ENCODE measurements at places on chromosomes 3 and 15.
A peak's percentile ranks its signal among the peaks of the same experiment; 100 is the strongest.

GRCh38 chr15:81024265-81024872 is 23.6 kb downstream of the TLNRD1 start:
- DNase-seq = no peak

DNA sequence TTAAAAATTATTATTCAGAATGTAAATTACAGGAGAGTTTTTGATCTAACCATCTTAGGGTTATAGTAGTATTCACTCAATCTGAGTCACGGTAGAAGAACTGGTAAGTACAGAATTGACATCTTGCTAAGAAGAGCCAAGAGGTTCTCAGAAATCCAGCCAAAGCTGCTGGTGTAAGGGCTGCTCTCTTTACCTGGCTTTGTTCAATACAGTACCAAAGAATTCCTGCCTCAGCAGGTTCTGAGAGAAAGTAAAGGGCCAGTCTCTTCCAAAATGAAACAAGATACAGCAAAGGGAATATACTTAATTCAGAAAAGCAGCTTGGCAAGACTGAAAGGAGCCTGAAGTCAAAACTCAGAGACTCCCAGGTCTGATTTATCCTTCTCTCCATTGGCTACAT is 193.1 kb downstream of the TNIK start:
- DNase-seq = no peak

DNA sequence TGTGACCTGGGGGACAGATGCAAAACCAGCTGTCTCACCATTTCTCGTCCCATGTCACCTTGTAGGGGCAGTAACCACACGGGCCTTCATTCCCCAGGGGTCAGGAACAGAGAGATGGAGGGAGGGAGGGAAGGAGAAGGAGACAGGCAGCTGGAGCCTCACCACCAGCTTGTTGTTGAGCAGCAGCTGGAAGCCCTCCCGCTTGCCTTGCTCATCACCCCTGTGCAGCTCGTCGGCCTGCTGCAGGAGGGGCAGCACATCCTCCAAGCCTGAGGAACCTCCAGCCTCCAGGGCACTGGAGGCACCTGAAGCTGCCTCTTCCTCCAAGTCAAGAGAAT is 10.3 kb downstream of the RMDN3 start:
- DNase-seq = no peak

GRCh38 chr3:480070-480469 is 283.5 kb downstream of the CHL1 start:
- DNase-seq = no peak

- DNase-seq = no peak
Observed at GRCh38 chr15:68385671-68386586, 46.0 kb downstream of the ITGA11 start.

DNA sequence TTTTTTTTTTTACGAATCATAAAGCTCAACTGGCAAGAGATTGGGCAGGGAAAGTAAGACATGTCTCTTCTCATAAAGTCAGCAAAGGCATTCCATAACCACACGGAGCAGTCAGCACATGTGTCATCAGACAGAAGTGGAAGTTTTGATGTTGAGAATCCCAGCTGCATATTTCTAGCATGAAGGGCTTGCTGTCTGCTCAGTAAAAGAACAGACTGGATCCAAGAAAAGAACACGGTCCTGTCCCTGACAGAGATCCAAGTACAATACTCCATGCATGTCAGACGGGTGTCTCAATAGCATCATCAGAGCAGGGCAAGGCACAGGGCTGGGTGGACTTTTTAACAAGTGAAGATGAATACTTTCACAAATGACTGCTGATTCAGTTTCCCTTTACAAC is 38.2 kb downstream of the ABI3BP start:
- no peak for DNase-seq

- DNase-seq = no peak
Observed at GRCh38 chr15:48119277-48119676, 1.5 kb upstream of the SLC24A5 start.

- DNase-seq = no peak
Observed at GRCh38 chr3:23254835-23255234, 51.7 kb downstream of the UBE2E2 start.

- no peak for DNase-seq
Observed at GRCh38 chr3:151838574-151839312, 24.8 kb downstream of the AADAC start.

- no peak for DNase-seq
Observed at GRCh38 chr15:67109141-67110034, 44.0 kb downstream of the SMAD3 start.

DNA sequence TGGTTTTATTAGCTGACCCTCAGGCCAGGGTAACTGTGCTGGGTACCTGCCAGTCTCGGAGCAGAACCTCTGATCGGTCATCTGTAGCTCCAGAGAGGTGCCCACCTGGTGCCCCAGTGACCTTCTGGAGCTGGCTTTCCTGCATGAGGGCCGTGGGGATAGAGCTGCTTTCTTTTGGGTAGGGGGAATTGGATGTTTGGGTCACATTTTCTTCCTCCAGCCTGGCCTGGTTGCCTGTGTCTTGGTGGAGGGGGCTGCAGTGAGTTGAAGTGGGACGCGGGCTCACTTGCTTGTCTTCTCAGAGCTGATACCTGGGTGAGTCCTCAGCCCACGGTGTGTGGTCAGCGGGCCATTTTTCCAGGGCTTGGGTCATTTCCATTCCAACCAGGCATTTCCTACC is 2.6 kb downstream of the ZNF710 start:
- DNase-seq = no peak

- peak; percentile 17 for DNase-seq
Observed at GRCh38 chr3:85567071-85567676, 608.4 kb downstream of the CADM2 start.

GRCh38 chr15:42504631-42505030 is 9.2 kb downstream of the SNAP23 start:
- DNase-seq = no peak

- DNase-seq = no peak
Observed at GRCh38 chr15:95558916-95559315, 771.6 kb upstream of the NR2F2 start.

Data from amygdala (tissue), 56 donors.